Neural progenitor cell (in vitro differentiated cells): ENCODE measurements at places on chromosomes 1 and 21. TPM values are rescaled to one million over a fixed set of nuclear protein-coding genes. Genes with fewer than 3 reads are reported as not detected.

GRCh38 chr21:27424601-27425000, 457.7 kb upstream of the ADAMTS5 start:
- H3K27me3 ChIP-seq = no peaks in the 10 kb centered on the region
- DNase-seq = no peak
- no peaks in the 10 kb centered on the region for H3K36me3 ChIP-seq
- H3K27ac ChIP-seq = no peak overlapping the region

DNA sequence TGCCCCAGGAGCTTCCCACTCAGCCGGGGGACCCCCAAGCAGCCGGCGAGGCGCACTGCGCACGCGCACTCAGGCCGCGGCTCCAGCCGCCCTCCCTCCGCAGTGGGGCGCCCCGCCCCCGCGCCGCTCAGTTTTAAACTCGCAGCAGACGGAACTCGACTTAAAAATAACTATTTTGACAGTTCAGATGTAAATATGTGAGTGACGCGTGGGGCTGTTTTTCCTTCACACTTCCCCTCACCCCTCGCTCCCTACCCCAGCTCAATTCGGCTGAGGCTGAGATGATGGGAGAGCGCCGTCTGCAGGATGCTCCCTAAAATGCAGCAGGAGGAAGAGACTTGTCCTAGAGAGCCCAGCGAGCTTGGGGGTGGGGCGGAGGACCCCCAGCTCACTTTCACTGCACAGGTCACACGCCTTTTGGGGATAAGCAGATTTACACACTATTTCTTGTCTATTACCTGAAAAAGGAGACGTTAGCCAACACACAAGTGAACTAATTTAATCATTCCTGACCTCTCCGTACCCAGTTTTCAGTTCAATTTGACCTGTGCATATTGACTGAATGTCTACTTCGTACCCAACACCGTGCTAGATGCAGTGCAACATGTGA, 8.9 kb upstream of the LEMD1 start:
- H3K4me3 ChIP-seq = peak overlapping the region; percentile 61
- DNase-seq = peak; percentile 76
- peaks cover 23% of the 10 kb centered on the region for H3K27me3 ChIP-seq
- H3K27ac ChIP-seq = no peak overlapping the region

GRCh38 chr1:191889623-191890003, 268.6 kb upstream of the RGS18 start:
- no peak for DNase-seq
- no peaks in the 10 kb centered on the region for H3K27me3 ChIP-seq
- H3K4me1 ChIP-seq = no peaks in the 10 kb centered on the region

DNA sequence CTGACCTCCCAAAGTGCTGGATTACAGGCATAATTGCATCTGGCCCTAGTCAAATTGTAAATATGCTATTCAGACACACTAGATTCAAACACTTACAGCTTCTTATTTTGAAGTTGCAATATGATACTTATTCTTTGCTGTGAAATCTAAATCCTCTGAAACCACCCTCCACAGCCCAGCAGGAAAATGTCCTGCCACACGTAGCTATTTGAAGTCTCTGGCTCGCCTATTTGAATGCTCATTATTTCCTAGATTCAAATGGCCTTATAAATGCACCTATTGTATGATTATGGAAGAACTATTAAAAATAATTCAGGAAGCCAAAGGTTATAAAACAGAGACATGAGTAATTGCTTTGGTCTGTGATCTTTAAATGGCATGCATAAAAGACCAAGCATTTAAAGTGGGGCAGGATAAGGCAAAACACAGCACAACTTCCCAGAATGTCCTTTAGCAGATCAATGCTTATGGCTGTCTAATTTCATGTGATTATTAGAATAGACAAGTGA, 26.6 kb upstream of the FBXO28 start:
- no peak for DNase-seq
- H3K4me1 ChIP-seq = no peaks in the 10 kb centered on the region
- H3K27ac ChIP-seq = no peak overlapping the region
- H3K36me3 ChIP-seq = no peaks in the 10 kb centered on the region
- H3K27me3 ChIP-seq = no peaks in the 10 kb centered on the region

- peak overlapping the region; percentile 6 for H3K27ac ChIP-seq
- DNase-seq = peak; percentile 77
- peaks cover 5% of the 10 kb centered on the region for H3K27me3 ChIP-seq
Observed at GRCh38 chr21:45554477-45555175, 12.4 kb upstream of the SLC19A1 start.

DNA sequence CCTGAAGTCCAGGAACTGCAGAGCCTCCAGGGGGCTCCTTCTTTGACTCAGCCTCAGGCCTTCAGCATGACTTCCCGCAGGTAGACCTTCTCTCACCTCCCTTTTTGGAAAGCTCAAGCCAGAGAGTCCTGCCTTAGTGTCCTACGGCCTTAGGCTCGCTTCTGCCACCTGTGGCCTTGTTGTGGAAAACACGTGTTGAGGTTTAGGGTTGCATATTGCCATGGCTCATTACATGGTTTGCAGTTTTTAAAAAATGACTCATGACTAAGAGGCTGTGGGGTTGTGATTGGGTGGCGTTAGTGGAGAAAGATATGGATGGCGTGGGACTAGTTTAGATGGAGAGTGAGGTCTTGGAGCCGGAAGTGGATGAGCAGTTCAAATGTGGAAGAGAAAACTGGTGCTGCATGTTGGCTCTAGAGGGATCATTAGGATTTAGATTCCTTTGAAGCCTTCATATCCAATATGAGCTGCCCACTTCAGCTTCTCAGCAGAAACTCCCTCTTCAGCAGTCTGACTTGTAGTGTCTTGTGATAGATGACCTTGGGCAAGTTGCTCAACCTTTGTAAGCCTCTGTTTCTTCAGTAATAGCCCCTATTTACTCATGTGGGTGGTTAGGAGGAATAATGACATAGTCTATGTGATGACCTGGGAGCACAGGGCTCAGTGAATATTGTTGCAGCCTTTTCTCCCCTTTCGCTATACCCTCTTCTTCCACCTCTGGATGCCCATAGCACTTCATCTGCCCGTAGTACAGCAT, 6.5 kb upstream of the FGGY start:
- no peak overlapping the region for H3K4me3 ChIP-seq
- peaks cover 7% of the 10 kb centered on the region for H3K27me3 ChIP-seq
- H3K4me1 ChIP-seq = no peaks in the 10 kb centered on the region
- H3K36me3 ChIP-seq = no peaks in the 10 kb centered on the region
- DNase-seq = peak; percentile 66
- H3K27ac ChIP-seq = no peak overlapping the region

DNA sequence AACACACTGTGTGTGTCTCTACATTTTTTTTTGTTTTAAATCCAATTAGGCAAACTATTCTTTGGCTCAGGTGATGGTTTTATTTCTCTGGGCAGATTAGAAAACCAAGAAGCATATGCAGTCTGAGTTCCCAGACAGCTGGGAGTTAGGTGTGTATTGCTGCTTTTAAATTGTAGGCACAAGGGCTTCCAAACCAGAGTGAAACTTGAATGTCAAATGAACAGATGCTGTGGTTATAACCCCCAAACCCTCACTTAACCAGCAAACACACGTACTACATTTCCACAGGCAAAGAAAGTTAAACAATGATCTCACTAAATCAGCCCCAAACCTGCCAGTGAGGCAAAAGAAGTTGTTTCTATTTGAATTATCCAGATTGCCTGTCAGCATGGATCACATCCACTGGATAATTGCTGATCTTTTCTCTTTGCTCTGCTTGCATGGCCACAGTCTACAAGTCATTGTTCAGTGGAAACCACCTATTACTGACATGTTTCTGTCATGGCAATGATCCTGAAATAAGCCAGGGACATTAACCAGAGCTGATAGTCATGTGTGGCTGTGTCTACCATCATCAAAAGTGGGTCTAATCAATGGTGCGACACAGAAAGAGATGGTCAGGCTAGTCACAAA, 576.5 kb upstream of the PLXNA2 start:
- H3K27me3 ChIP-seq = no peaks in the 10 kb centered on the region
- no peaks in the 10 kb centered on the region for H3K36me3 ChIP-seq
- no peak for DNase-seq
- H3K4me3 ChIP-seq = no peak overlapping the region
- no peak overlapping the region for H3K27ac ChIP-seq

GRCh38 chr1:239387304-239388158, 1.2 kb downstream of the CHRM3 start:
- no peak overlapping the region for H3K27ac ChIP-seq
- peak overlapping the region; percentile 63 for H3K4me3 ChIP-seq
- peaks cover 80% of the 10 kb centered on the region for H3K27me3 ChIP-seq
- peaks cover 4% of the 10 kb centered on the region for H3K4me1 ChIP-seq

- no peaks in the 10 kb centered on the region for H3K27me3 ChIP-seq
- no peak overlapping the region for H3K4me3 ChIP-seq
- H3K36me3 ChIP-seq = no peaks in the 10 kb centered on the region
- no peaks in the 10 kb centered on the region for H3K4me1 ChIP-seq
- H3K27ac ChIP-seq = no peak overlapping the region
Observed at GRCh38 chr1:24195136-24195535, 8.0 kb upstream of the IFNLR1 start.

- no peak for DNase-seq
- no peaks in the 10 kb centered on the region for H3K36me3 ChIP-seq
- H3K27ac ChIP-seq = no peak overlapping the region
- no peak overlapping the region for H3K4me3 ChIP-seq
- H3K4me1 ChIP-seq = peaks cover 9% of the 10 kb centered on the region
Observed at GRCh38 chr1:178704833-178705232, 20.2 kb upstream of the RALGPS2 start.

- H3K36me3 ChIP-seq = no peaks in the 10 kb centered on the region
- no peak overlapping the region for H3K27ac ChIP-seq
- DNase-seq = no peak
- no peak overlapping the region for H3K4me3 ChIP-seq
- H3K27me3 ChIP-seq = no peaks in the 10 kb centered on the region
Observed at GRCh38 chr21:31133243-31133830, 95.1 kb upstream of the KRTAP19-8 start.

GRCh38 chr1:18126616-18127015, 19.0 kb downstream of the IGSF21 start:
- H3K4me1 ChIP-seq = no peaks in the 10 kb centered on the region
- no peaks in the 10 kb centered on the region for H3K27me3 ChIP-seq
- no peak for DNase-seq
- no peak overlapping the region for H3K27ac ChIP-seq

GRCh38 chr1:116268211-116268610, 104.8 kb upstream of the ATP1A1 start:
- H3K4me3 ChIP-seq = no peak overlapping the region
- DNase-seq = no peak
- no peaks in the 10 kb centered on the region for H3K36me3 ChIP-seq
- no peak overlapping the region for H3K27ac ChIP-seq
- H3K4me1 ChIP-seq = peaks cover 5% of the 10 kb centered on the region
- H3K27me3 ChIP-seq = no peaks in the 10 kb centered on the region

DNA sequence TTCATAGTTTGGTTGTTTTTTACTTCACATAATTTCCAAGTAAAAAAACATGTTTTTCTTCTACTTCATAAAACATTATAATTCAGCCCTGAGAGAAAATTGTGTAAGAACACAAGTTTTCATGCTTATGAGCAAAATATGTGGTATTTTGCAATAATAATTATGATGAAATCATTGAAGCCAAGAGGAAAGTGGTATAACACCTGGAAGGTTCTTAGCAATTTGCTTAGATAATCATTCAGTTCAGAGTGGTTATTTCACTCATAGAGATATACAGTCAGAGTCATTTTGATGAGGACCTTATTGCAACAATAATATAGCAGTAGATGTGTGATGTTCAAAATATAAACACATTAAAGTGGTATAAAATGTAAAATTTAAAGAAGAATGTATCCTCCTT, 94.5 kb downstream of the PLPPR4 start:
- no peak for DNase-seq
- no peaks in the 10 kb centered on the region for H3K36me3 ChIP-seq
- no peaks in the 10 kb centered on the region for H3K27me3 ChIP-seq
- H3K27ac ChIP-seq = no peak overlapping the region
- no peaks in the 10 kb centered on the region for H3K4me1 ChIP-seq

DNA sequence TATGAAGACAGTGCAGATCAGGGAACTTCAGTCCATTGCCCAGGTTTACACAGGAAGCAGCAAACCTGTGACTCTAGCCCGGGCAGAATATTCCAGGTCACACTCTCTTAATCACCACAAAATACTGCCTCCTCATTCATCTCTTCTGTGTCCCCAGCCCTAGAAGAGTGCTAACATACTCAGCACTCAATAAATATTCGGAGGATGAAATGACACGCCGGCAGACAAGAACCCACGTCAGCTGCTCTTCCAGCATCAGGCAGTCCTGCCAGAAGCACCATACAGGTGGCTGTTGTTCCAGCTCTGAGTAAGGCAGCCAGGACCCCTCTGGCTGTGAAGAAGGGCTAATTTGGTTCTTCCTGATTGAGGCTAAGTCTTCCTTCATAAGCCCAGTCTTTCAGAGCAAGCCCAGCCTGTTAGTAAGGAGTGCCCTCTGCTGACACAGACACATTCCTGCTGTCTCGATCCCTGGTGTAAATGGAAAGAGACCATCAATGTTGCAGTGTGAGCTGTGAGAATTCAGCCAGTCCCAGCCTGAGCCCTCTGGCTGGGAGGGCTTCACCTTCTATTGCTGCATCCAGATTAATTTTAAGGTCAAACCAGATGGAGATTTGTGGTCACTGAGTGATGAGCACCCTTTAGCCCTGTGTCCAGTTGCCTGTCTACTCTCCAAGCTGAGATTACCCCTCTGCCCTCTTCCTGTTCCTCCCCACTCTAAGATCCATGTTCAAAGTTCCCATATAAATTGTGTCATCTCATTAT, 45.0 kb upstream of the KIRREL1 start:
- no peak overlapping the region for H3K4me3 ChIP-seq
- H3K27me3 ChIP-seq = no peaks in the 10 kb centered on the region
- H3K27ac ChIP-seq = no peak overlapping the region
- peak; percentile 85 for DNase-seq
- no peaks in the 10 kb centered on the region for H3K4me1 ChIP-seq
- no peaks in the 10 kb centered on the region for H3K36me3 ChIP-seq

GRCh38 chr1:83123019-83123418, 875.9 kb downstream of the TTLL7 start:
- no peaks in the 10 kb centered on the region for H3K36me3 ChIP-seq
- H3K27me3 ChIP-seq = no peaks in the 10 kb centered on the region
- H3K4me1 ChIP-seq = no peaks in the 10 kb centered on the region
- DNase-seq = no peak
- no peak overlapping the region for H3K27ac ChIP-seq
- no peak overlapping the region for H3K4me3 ChIP-seq

HRNR gene
- not detected in 2 replicates for total RNA-seq

AGBL4 gene
- 1.5 and 1.7 TPM in 2 replicates for total RNA-seq

C1orf94 gene
- 0.19 and 0.37 TPM in 2 replicates for total RNA-seq

OVAAL gene
- not detected in 2 replicates for total RNA-seq

AMY2A gene
- not detected in 2 replicates for total RNA-seq

OR2T29 gene
- total RNA-seq = not detected in 2 replicates

CLEC20A gene
- not detected in 2 replicates for total RNA-seq
